Muscle of arm (tissue), 14 donors: ENCODE measurements at places on chromosomes 3 and 15. TPM values are rescaled to one million over a fixed set of nuclear protein-coding genes. Genes with fewer than 3 reads are reported as not detected.

The TMEM108 gene
- polyA plus RNA-seq = 22.1 TPM

The FOXL2NB gene
- 0.26 TPM for polyA plus RNA-seq

The IGF2BP2 gene
- polyA plus RNA-seq = 57.1 TPM

The LTF gene
- not detected for polyA plus RNA-seq

The WDR6 gene
- 102 TPM for polyA plus RNA-seq

The CKMT1A gene
- polyA plus RNA-seq = not detected

The BBX gene
- 45.1 TPM for polyA plus RNA-seq

The PPM1L gene
- 8.1 TPM for polyA plus RNA-seq

The WDR49 gene
- not detected for polyA plus RNA-seq

The SERINC4 gene
- polyA plus RNA-seq = 1.3 TPM

The TASOR gene
- 36.4 TPM for polyA plus RNA-seq

The AGTR1 gene
- polyA plus RNA-seq = 22.3 TPM

The GASK1A gene
- polyA plus RNA-seq = 5.1 TPM

The AGBL1 gene
- polyA plus RNA-seq = 9.7 TPM

The RNU5B-1 gene
- polyA plus RNA-seq = not detected
